ENCODE measurements at places on chromosomes 7 and 10. TPM values are rescaled to one million over a fixed set of nuclear protein-coding genes. Genes with fewer than 3 reads are reported as not detected.

The EBLN1 gene
- total RNA-seq: not detected

DNA sequence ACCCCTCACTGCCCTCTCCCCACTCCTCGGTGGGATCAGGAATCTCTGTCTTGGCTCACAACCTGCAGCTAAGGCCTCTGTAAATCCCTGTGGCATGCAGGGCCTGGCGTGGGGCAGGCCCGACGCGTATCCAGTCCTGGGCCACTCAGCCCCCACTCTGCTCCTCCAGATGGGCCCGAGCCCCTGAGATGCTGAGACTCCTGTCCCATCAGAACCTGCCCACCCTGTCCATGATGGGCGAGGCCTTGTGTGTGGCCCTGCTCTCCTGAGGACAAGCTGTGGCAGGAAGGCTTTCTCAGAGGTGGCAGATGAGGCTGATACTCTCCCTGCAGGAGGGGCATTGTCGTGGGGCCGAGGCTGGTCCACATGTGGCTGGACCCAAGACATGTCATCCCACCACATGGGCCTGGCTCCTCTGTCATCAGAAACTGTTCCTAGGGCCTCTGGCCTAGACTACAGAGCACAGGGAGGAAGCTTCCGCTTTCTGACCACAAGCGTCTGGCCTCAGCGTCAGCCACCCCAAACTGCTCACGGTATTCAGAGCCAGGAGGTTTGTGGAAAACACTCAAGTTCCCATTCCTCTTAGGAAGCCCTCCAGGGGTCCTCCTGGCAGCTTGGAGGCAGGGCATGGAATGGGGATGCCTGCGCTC lies 6.0 kb downstream of the ALOX5 start:
- no peak overlapping the region for H3K27ac ChIP-seq
- DNase-seq: no peak
- peaks cover 20% of the 10 kb centered on the region for H3K27me3 ChIP-seq

- H3K27me3 ChIP-seq: no peaks in the 10 kb centered on the region
- H3K27ac ChIP-seq: no peak overlapping the region
- no peaks in the 10 kb centered on the region for H3K4me1 ChIP-seq
- no peak overlapping the region for H3K4me3 ChIP-seq
- DNase-seq: no peak
These were observed 75.2 kb downstream of the UNCX start for GRCh38 chr7:1307828-1308227.

DNA sequence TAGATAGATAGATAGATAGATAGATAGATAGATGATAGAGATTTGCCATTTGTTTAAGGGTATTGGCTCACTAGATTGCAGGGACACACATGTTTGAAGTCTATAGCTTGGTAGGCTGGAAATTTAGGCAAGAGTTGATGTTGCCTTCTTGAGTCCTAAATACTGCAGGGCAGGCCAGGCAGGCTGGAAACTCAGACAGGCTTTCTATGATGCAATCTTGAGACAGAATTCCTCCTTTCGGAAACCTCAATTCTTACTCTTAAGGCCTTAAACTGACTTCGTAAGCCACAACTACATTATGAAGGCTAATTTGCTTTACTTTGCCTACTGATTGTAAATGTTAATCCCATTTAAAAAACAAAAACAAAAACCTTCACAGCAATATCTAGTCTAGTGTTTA lies 322.9 kb upstream of the AKR1E2 start:
- no peak overlapping the region for H3K4me3 ChIP-seq
- no peaks in the 10 kb centered on the region for H3K36me3 ChIP-seq
- no peaks in the 10 kb centered on the region for H3K4me1 ChIP-seq
- H3K27ac ChIP-seq: no peak overlapping the region
- no peak for DNase-seq

DNA sequence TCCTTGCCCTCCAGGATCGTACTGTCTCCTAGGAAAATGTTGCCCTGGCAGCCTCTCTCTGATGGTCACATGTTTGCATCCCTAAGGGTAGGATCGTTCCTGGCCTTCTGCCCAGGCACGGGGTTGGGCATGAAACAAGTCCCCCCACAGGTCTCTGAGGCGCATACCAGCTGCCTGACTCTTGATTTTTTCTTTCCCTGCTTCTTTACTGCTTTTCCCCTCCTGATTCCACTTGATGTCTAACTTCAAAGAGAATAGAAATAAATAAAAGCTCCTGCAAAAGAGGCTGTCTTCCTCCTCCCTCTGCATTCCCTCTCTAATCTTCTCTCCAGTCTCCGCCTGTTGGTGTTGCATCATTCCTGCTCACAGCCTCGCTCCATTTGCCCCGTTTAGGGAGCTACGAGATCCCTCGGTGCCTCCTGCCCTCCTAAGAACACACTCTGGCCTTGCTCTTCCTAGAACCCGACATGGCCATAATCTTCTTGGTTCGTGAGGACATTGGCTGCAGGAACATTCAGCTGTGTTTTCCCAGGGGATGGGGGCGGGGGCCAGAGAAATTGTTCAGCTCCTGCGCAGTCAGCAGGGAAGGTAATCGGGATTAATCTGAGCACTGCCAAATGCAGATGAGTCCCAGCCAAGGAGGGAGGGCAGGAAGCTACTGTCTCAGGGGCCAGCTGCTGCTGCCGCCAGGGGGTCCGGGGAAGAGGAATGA lies 26.0 kb downstream of the LEP start:
- no peaks in the 10 kb centered on the region for H3K36me3 ChIP-seq
- no peak overlapping the region for H3K4me3 ChIP-seq
- no peak overlapping the region for H3K27ac ChIP-seq
